ENCODE measurements at places on chromosomes 3 and 15.

DNA sequence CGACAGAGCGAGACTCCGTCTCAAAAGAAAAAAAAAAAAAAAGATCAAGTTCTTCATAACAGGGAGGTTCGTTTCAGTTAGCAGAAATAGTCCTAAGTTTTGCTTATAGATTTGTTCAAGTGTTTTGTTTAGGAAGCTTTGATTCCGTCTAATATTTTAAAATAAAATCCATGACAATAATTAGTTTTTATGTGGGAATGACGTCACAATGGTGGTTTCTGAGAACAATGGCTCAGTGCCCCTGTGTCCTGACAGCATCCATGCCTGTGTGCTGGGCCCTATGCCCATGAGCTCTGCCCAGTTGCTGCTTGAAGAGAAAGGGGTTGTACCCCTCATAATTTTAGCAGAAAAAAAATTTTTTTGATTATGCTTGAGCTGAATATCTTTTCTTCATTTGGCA, 134.0 kb downstream of the SST start:
- DNase-seq, result no peak

GRCh38 chr15:34085746-34086145, 15.9 kb downstream of the EMC7 start:
- no peak for DNase-seq

- no peak for DNase-seq
Measured at GRCh38 chr3:127706785-127707351, 34.1 kb downstream of the ABTB1 start.

DNA sequence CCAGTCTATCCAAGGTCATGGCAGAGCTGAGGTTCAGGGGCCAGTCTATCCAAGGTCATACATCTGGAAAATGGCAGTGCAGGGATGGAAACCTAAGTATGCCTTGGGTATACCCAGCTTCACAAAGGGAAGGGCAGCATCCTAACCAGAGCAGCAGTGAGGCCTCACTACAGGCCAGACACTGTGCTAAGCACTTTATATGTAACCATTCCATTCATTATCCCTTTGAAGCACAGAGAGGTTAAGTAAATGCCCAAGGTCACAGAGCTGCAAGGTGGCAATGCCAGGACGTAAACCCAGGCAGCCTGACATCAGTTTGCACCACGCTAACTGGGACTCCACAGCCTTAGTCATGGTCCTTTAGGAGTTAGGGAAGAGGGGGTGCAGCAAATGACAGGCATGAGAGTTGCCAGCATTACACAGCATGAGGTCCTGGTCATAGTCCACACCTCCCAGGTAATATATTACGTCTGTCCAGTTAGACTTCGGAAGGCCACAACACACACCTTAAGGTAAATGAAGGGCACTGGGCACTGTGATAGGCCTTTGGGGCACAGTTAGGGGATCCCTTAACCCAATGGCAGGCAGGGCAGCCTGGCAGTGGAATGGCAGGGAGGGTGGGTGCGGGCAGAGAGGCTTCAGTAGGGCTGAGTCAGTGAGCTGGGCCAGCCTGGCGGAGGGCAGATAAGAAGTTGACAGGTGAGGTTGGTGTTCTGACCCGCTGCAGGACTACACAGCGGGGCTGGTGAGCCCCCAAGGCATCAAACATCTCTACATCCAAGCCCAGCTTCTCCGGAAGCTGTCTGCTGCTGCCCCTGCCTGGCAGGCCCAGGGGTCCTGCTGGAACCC, 21.1 kb upstream of the CORO2B start:
- no peak for DNase-seq

DNA sequence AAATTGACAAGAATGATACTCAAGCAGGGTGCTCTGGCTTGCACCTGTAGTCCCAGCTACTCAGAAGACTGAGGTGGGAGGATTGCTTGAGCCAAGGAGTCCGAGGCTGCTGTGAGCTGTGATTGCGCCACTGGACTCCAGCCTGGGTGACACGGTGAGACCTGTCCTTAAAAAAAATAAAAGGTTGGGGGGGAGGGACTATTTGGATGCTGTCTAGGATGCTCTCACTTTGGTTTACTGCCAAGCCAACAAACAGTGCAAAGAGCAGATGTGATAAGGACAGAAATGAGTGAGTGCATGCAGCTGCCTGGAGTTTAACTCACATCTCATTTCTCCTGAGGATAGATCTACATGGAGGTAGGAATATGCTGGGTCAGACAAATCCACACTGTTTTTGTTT, 130.0 kb downstream of the FRMD4B start:
- DNase-seq, result no peak

GRCh38 chr3:116264546-116265319, 180.6 kb downstream of the LSAMP start:
- no peak for DNase-seq

DNA sequence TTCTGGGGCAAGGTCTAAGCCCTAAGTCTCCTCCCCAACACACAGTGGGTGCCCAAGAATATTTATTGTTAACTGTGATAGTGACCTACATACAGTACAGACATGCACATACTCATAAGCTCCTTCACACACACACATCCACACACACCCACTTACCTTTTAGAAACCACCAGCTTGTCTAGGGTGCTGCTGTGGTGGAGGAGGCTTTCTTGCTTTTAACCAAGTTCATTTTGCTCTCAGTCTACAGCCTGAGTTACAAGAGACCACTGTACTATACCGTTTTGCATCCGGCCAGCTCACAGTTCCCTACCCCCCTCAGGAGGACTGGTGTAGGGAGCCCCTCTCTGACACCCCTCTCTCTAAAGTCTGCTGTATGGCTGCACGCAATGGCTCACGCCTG, 16.7 kb downstream of the DAPK2 start:
- no peak for DNase-seq

GRCh38 chr3:177141899-177142646, 55.2 kb downstream of the TBL1XR1 start:
- no peak for DNase-seq

GRCh38 chr15:79988448-79989117, 17.6 kb upstream of the BCL2A1 start:
- DNase-seq, result no peak

GRCh38 chr3:180199417-180199995, 162.8 kb upstream of the PEX5L start:
- DNase-seq, result no peak

GRCh38 chr3:187951452-187952190, 202.3 kb upstream of the LPP start:
- DNase-seq, result no peak

- no peak for DNase-seq
Measured at GRCh38 chr3:29282427-29283230, 1.8 kb downstream of the RBMS3 start.

DNA sequence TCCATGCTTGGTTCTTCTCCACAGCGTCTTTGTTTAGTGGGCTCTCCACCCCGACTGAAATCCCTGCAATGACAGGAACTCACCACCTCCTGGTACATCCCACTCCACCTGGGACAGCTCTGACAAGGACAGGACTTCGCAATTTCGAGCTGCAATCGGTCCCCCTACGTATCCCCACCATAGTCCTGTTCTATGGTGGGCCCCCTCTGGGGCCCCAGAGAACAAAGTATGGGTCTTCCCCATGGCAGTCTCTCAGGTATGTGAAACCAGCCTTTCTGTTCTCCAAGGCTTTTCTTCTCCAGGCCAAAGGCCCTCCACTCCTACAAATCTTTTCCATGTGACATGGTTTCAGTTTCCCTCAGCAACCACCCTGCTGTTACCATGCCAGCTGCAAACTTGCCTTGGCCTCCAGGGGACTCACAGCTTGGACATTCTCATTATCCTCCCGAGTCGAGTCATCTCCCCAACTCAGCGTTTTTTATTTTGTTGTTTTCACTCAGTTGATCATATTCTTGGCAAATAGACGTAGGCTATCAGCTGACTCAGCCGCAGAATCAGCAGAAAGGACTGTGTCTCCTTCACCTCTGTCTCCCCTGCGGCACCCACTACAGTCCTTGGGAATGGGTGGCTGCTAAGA, 233.3 kb downstream of the OPA1 start:
- DNase-seq, result no peak

Data from activated T-cell treated with anti-CD3 and anti-CD28 coated beads for 1 hour (primary cell).